ENCODE measurements at places on chromosomes 2 and 18.

DNA sequence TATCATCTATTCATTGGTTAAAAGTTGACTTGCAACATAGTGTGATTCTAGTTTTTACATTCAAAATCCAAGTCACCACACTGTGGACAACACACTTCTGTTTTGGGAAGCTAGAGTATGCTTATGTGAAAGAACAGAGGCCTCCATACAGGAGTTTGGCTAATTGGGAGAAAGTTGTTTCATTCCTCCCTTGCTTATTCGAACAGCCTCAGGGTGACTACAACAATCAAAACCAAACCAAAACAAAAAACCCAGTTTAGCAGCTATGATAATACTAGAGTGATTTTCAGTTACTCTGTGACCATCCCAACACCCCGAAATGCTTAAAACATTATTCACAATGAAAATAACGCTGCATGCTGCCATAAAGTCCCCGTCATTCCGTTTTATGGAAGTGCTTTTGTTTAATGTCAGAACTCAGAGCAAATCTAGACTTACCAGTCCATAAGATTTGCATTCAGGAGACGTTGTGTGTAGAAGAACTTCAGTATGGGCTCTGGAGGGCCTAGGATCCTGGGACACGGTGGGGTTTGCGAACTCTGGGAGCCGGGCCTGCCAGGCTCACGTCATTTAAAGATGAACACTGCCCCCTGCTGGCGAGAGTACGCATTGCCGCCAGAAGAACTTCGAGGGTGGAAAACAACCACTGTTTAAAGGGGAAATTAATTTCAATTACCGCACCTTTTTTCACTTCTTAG is 111.4 kb downstream of the FTCDNL1 start:
- DNase-seq = peak; percentile 95

- no peak for DNase-seq
Observed at GRCh38 chr2:69781321-69782248, 39.7 kb downstream of the ANXA4 start.

- no peak for DNase-seq
Observed at GRCh38 chr2:126239320-126239955, 416.5 kb upstream of the GYPC start.

GRCh38 chr2:16244153-16244965 is 304.0 kb downstream of the MYCN start:
- DNase-seq = no peak

DNA sequence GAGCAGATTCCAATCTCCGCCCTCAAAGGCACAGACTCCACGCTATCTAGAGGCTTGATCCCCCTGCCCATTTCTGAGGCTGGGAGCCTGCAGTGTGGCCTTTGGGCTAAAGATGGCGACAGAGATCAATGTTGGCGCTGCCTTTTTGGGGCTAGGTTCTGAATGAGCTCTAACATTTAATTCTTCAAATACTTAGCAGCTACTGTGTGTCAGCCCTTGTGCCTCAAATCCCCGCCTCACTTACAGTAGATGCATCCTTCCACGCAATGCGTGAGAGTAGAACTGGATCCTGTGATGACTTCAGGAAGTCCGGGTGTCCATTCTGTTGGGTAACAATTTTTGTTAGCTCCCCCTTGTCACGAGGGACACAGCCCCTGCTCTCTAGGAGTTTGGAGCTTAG is 12.4 kb downstream of the IL1F10 start:
- peak; percentile 91 for DNase-seq

DNA sequence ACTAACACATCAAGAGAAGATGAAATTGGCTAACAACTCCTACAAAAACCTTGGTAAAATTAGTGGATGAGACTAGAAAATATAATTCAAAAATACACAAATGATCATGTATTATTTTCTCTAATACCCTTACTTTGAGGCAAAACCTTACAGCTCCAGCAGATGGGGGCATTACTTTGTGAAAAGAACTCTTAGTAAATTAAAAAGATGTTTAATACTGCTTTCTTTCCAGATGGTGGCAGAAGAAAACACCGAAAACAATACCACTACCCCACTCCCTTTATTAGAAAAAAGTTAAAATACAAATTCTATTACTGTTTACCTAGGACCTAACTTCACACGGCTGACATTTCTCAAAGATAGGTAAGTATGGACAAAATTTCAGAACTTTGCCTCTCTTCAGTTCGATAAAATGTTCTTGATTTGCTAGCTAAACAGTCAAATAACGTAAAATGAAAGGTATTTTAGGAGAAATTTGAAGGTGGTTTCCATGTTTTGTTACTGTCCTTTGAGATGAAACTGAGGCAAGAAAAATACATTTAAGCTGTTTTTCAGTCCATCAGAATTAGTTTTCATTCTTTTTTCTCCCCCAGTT is 30.6 kb downstream of the ORC4 start:
- DNase-seq = no peak

DNA sequence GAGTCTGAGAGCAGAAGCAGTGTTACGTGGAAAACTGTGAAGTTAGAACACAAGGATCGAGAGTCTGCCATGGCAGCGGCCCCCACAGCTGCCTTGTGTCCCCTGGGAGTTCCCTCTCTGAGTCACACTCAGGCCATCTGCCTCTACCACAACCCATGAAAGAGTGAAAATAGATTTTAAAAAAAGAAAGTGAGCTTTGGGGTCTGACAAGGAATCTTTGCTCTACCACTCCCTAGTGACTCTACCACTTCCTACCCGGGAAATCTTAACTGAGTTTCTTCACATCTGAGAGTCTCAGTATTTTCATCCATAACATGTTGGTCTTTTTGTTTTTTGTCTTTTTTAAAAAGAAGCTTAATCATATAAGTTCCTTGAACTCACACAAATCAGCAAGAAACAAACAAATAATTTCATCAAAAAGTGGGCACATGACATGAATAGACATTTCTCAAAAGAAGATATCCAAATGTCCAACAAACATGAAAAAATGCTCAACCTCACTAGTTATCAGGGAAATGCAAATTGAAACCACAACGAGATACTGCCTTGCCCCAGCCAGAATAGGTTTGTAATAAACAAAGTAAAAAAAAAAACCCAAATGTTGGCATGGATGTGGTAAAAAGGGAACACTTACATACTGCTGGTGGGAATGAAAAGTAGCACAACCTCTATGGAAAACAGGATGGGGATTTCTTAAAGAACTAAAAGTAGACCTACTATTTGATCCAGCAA is 2.4 kb upstream of the MSGN1 start:
- peak; percentile 10 for DNase-seq

GRCh38 chr2:47313141-47313691 is 89.7 kb upstream of the MSH2 start:
- peak; percentile 74 for DNase-seq

DNA sequence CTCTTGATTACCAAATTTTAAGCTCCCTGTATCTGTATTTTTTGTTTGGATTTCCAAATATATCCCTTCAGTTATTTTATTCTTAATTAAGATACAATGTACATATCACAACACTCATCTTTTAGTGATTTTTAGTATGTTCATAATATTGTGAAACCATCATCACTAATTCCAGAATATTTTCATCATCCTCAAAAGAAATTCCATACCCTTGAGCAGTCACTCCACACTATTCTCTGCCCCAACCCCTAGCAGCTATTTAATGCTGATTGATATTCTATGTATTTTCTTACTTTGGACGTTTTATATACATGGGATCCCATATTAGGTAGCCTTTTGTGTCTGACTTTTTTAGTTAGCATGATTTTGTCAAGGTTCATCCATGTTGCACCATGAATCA is 127.4 kb upstream of the SLC8A1 start:
- no peak for DNase-seq

DNA sequence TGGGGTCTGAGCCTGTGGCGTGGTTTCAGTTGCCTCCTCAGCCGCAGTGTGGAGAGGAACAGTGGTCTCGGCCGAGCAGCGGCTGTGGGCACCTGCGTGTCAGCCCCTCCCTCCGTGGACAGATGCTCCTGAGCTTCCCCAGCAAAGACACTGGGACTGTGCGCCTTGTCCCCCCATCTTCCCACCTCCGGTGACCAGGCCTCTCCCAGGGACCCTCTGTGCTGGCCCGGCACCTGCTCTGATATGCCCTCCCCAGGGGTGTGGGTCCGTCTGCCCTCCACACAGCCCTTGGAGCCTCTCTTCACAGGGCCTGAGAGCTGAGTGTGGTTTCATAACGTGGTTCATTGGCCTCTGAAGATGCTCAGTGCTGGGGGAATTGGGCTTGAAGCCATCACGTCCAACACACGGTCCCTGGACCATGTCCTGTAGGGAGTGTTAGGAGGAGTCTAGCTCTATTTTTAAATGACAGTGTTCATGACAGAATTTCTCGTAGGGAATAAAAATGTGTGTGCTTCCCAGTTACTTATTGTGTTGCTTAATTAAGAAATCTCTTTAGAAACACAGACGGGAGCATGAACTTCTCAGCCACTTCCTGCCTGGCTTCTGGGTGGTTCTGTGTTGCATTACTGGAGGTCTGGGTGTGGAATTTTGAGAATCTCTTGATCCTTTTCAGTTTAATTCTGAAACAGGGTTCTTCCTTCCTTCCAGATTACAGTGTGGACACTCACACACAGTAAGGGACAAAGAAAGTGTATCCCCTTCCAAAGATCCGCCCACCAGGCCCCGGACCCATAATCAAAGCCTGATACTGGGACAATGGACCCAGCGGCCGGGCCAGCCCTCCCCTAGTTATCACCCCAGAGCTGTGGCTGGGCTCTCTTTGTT is 110.7 kb downstream of the NFATC1 start:
- DNase-seq = no peak

DNA sequence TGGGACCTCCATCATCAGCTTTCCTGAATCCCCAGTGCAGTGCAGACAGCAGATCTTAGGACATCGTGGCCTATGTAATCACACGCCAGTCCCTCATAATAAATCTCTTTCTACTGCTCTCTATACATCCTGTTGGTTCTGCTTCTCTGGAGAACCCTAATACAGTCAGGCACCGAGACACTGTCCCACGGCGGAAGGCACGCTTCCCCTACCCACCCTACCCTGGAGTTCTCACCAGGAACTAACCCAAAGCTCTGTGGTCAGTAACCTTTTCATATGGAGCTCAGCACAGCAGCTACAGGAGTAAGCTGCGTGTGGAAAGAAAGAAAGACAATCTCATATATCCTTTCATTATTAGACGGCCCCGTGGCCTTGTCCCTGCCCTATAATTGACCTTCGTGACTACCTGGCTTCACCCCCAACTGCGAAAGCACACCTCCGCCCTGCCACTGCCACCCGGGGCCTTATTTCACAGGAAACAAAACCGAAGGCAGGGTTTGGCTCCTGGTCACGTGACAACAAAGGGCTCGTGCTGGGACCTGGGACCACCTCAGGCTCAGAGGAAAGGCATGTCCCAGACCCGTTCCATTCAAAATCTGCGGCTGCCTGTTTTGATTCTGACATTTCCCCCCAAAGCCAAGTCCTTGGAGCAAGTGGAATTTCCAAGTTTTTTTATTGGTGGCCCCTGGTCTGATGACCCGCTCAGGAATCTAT is 99.7 kb upstream of the ODC1 start:
- peak; percentile 84 for DNase-seq

- peak; percentile 50 for DNase-seq
Observed at GRCh38 chr2:107542314-107542740, 284.4 kb upstream of the RGPD4 start.

- no peak for DNase-seq
Observed at GRCh38 chr2:135903650-135904049, 27.4 kb upstream of the MCM6 start.
